ENCODE measurements at places on chromosomes 6 and 20.

DNA sequence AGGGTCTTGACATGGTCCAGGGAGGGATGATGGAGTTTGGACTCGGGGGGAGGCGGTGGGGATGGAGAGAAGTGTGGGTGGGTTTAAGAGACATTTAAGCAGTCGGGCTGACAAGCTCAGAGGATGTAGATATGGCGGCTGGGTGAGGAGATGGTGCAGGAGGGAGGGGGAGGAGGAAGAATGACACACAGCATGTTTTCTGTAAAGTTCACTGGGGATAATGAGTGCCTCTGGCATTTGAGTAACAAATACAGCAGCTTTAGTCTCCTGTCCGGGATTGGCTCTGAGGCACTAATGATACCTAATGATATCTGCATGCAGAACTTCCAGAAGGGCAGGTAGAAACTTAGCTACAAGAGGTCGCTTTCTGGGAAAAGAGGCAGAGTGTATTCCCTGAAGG lies 107.8 kb downstream of the DHX35 start:
- no peak for DNase-seq

GRCh38 chr6:37277001-37277409 lies 19.1 kb upstream of the TMEM217 start:
- no peak for DNase-seq

GRCh38 chr6:122753688-122754056 lies 25.8 kb upstream of the FABP7 start:
- no peak for DNase-seq

- DNase-seq, result no peak
Measured at GRCh38 chr6:144564202-144564601, 279.1 kb downstream of the UTRN start.

All from stimulated activated CD8-positive, alpha-beta memory T cell treated with anti-CD3 and anti-CD28 coated beads, Interleukin-2, amount 100 ng/mL, for 1 hour (primary cell).